ENCODE measurements at places on chromosomes 6 and 20. TPM values are rescaled to one million over a fixed set of nuclear protein-coding genes. Genes with fewer than 3 reads are reported as not detected.

DNA sequence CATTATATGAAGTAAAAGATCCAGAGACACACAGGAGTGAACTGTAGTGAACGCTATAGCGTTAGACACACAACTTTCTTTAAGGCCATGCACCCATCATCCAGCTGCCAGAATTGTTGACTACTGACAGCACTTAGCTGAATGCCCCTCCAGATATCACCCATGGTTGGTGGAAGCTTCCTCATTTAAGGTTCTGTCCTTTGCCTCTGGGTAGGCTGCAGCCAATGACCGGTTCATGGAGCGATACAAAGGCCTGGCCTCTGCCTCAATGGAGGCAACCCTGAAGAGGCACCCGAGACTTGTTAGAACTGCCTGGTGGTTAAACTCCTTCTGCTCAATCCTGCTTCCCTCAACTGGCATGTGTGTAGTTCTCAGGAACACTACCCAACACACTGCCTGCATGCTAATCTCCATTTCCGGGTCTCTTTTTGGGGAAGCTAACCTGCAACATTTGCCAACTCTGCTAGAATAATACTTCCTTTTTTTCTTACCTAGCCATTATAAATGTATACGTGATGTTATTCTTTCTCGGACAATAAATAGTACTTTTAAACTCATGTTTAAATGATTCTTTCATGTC is 49.8 kb upstream of the THEMIS start:
- no peak overlapping the region for H3K4me3 ChIP-seq
- H3K36me3 ChIP-seq: no peaks in the 10 kb centered on the region
- H3K27me3 ChIP-seq: no peaks in the 10 kb centered on the region
- H3K27ac ChIP-seq: no peak overlapping the region
- DNase-seq: no peak

Gene F13A1
- total RNA-seq: 231 TPM

Gene CEP250
- 28.4 TPM for total RNA-seq

DNA sequence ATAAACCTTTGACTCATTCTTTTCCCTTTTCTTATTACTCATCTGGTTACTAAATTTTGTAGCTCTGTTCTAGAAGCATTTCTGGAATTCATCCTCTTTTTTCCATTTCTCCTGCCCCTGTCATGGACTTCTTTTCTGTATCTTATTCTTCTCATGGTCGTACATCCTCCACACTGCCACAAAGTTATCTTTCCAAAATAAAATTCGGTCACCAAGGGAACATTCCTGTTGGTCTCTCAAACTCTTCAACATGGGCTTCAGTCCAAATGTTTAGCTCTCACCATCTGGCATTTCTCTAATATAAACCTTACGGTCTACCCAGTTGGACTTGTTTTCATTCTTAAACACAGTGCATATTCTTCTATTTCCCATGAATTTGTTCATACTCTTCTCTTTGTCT is 428.8 kb upstream of the ID4 start:
- no peak overlapping the region for H3K27ac ChIP-seq
- no peaks in the 10 kb centered on the region for H3K27me3 ChIP-seq
- no peaks in the 10 kb centered on the region for H3K4me1 ChIP-seq
- H3K4me3 ChIP-seq: no peak overlapping the region

Gene FNDC1
- total RNA-seq: 0.46 TPM

DNA sequence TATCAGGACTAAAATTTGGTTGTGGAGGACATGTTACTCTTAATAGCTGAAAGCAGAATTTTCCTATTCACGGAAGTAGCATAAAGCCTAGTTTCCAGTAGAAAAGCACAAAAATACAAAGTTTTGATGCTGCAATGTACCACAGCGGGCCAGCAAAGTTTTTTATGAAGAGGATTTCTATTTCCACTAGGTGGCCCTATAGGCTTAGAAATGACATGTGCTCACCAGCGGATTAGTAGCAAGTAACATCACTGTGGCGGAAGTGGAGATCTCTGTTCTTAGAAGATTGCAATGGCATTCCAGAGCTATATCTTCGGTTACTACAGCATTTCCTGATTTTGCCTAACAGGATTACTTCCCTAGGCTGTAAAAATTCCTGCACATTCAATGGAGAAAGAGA is 1219.0 kb upstream of the EYS start:
- no peaks in the 10 kb centered on the region for H3K4me1 ChIP-seq
- no peak overlapping the region for H3K27ac ChIP-seq
- no peak overlapping the region for H3K4me3 ChIP-seq
- no peak for DNase-seq
- no peaks in the 10 kb centered on the region for H3K36me3 ChIP-seq
- H3K27me3 ChIP-seq: no peaks in the 10 kb centered on the region

DNA sequence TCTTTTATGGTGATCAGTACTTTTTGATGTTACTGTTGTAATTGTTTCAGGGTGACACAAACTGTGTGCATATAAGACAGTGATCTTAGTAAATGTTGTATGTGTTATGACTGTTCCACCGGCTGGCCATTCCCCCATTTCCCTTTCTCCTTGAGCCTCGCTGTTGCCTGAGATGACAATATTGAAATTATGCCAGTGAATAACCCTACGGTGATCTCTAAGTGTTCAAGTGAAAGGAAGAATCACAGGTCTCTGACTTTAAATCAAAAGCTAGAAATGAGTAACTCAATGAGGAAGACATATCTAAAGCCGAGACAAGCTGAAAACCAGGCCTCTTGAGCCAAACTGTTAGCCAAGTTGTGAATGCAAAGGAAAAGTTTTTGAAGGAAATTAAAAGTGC is 32.3 kb downstream of the TULP4 start:
- no peaks in the 10 kb centered on the region for H3K27me3 ChIP-seq
- no peaks in the 10 kb centered on the region for H3K4me1 ChIP-seq
- H3K4me3 ChIP-seq: no peak overlapping the region
- H3K36me3 ChIP-seq: no peaks in the 10 kb centered on the region
- no peak overlapping the region for H3K27ac ChIP-seq

Gene SLC35A1
- total RNA-seq: 19.9 TPM

Gene PACRG
- 1.1 TPM for total RNA-seq

GRCh38 chr20:53751620-53752318 is 158.1 kb upstream of the ZNF217 start:
- no peak overlapping the region for H3K4me3 ChIP-seq
- no peak for DNase-seq
- no peak overlapping the region for H3K27ac ChIP-seq
- H3K4me1 ChIP-seq: peaks cover 11% of the 10 kb centered on the region

DNA sequence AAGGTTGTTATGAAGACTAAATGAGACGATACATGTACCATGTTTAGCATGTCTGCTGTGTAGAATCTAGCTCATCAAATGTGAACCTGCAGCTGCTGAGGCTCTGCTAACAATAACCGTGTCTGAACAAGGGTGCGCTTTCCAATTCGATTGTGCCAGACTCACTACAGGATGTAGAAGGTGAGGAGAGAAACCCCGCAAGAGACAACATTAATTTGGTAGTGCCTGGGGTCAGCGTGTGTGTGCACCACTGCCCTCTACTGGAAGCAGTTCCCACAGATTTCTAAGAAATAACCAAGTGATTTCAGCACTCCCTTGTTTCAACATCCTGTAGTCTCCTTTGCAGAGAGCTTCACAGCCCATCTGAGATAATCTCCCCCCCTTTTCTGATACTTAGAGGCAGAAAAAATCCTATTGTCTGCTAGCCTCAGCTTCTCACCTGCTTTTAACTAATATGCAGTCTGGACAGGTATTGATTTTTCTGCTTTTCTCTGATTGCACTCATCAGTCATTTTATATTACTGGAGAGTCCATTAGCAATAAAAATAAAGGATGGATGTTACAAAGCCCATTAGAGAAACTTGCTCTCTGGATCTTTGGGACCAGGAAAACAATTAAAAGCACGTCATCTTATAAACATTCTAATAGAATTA is 96.7 kb upstream of the BACH2 start:
- no peaks in the 10 kb centered on the region for H3K27me3 ChIP-seq
- no peak overlapping the region for H3K27ac ChIP-seq
- no peaks in the 10 kb centered on the region for H3K36me3 ChIP-seq
- H3K4me3 ChIP-seq: no peak overlapping the region
- no peaks in the 10 kb centered on the region for H3K4me1 ChIP-seq
- DNase-seq: peak; percentile 57

GRCh38 chr20:59403261-59403961 is 103.0 kb downstream of the EDN3 start:
- no peaks in the 10 kb centered on the region for H3K4me1 ChIP-seq
- H3K27me3 ChIP-seq: peaks cover 24% of the 10 kb centered on the region
- no peak overlapping the region for H3K27ac ChIP-seq
- no peaks in the 10 kb centered on the region for H3K36me3 ChIP-seq
- peak; percentile 20 for DNase-seq

- H3K4me3 ChIP-seq: no peak overlapping the region
- no peak overlapping the region for H3K27ac ChIP-seq
- H3K27me3 ChIP-seq: no peaks in the 10 kb centered on the region
- H3K36me3 ChIP-seq: no peaks in the 10 kb centered on the region
These were observed 243.3 kb downstream of the PRL start for GRCh38 chr6:22053391-22053997.

Gene ABCF1
- total RNA-seq: 53.1 TPM

Gene KLC4
- 45.4 TPM for total RNA-seq

- H3K4me3 ChIP-seq: peak within 1 kb of the TSS; percentile 11
- H3K36me3 ChIP-seq: no peaks in the 10 kb centered on the region
- peaks cover 5% of the 10 kb centered on the region for H3K4me1 ChIP-seq
- H3K27me3 ChIP-seq: no peaks in the 10 kb centered on the region
These were observed at the start of gene HLA-DPA1 for GRCh38 chr6:33073431-33073871. TSS of gene HLA-DPA1 (minus strand) at chr6:33073649.

DNA sequence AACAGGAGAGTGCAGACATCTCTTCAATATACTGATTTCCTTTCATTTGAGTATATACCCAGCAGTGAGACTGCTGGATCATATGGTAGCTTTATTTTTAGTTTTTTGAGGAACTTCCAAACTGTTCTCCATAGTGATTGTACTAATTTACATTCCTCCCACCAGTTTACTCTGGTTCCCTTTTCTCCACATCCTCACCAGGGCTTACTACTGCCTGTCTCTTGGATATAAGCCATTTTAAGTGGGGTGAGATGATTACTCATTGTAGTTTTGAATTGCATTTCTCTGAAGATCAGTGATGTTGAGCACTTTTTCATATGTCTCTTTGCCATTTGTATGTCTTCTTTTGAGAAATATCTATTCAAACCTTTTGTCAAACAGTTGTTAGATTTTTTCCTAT is 64.9 kb upstream of the HMGCLL1 start:
- H3K4me1 ChIP-seq: no peaks in the 10 kb centered on the region
- no peaks in the 10 kb centered on the region for H3K27me3 ChIP-seq
- no peaks in the 10 kb centered on the region for H3K36me3 ChIP-seq
- DNase-seq: no peak
- H3K4me3 ChIP-seq: no peak overlapping the region

DNA sequence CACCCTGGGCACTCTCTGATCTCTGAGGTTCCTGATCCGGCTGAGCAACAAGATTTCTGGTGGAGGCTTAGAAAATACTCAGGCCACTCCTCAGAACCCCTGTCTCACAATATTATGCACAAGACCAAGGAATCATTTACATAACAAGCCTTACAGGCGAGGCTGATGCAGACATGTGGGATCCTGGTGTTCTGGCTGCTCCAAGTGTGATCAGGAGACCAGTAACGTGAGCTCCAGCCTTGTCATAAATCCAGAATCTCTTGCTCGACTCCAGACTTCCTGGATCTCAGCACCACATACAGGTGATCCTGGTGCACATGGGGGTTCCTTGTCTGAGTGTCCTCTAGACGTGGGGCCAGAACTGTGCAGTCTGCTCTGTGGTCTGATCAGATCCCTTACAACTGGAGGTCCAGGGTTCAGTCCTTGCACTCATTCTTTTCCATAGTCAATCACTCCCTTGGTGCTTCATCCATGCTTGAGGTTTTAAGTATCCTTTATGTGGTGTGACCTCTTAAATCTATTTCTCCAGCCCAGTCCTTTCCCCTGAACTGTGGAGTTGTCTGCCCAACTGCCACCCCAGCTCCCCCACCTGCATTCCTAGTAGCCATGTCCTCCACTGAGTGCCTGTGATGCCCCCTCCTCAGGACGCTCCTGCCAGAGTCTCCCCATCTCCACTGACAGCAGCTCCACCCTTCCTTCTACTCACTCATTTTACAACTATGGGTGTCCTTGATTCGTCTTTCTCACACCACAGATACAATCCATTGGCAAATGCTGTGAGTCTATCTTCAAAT is 5.1 kb downstream of the HLA-C start:
- no peak for DNase-seq
- H3K4me3 ChIP-seq: no peak overlapping the region
- H3K36me3 ChIP-seq: peaks cover 20% of the 10 kb centered on the region
- H3K27me3 ChIP-seq: no peaks in the 10 kb centered on the region
- peaks cover 4% of the 10 kb centered on the region for H3K4me1 ChIP-seq
- no peak overlapping the region for H3K27ac ChIP-seq

Gene LTB
- total RNA-seq: 2.5 TPM

DNA sequence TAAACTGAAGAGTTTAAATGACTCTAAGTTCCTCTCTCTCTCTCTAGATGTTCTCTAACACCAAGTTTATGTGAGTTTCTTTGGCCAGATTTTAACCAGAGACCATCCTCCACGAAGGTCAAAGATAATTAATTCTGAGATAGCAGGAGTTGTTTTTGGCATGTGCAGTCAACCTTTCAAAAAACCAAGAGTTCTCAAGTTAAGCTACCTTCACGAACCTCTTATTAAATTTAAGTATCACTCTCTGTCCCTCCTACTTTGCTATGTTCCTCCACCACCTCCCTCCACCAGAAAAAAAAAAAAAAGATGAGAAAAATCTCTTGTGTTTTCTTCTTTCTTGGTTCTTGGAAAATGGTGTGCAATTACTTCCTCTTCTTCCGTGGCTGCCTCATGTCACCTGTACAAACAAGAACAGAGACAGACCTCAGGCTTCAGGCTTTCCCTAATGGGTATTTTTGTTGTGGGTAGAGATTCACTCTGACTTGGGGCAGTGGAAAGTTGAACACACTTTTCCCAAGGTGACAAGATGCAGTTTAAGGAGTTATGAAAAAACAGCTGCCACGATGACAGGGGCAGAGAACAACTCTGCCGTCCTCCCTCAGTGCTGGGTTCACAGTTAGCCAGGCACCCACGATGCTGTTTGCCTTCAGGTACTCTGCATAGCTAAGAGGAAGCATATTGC is 64.3 kb downstream of the ADTRP start:
- H3K4me3 ChIP-seq: no peak overlapping the region
- H3K4me1 ChIP-seq: no peaks in the 10 kb centered on the region
- H3K36me3 ChIP-seq: no peaks in the 10 kb centered on the region
- H3K27ac ChIP-seq: no peak overlapping the region
- no peaks in the 10 kb centered on the region for H3K27me3 ChIP-seq

Gene CCR6
- total RNA-seq: not detected

Gene BAG2
- 7.4 TPM for total RNA-seq

Gene SPTLC3
- total RNA-seq: 8.3 TPM
